ENCODE measurements at places on chromosomes 4 and X.

DNA sequence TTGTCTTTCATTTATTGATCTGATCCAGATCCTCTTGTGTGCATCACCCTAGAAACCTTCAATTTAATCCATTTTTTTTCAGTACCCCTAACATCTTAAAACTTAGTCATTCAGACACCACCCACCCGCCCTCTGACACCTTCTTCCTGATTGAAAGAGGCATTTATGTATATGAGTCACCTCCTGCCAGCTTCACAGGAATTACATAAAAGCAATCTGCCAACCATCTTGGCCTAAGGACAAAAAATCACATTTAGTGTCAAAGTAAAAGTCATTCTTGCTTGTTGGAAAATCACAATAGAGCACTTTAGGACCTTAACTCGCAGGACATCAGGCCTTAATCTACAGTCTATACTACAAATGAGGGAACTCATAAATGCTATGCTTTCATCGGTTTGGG lies 52.1 kb downstream of the NDST3 start:
- no peak for DNase-seq

GRCh38 chr4:81410680-81411079 lies 61.0 kb downstream of the RASGEF1B start:
- no peak for DNase-seq

GRCh38 chrX:136909119-136909705 lies 28.7 kb upstream of the RBMX start:
- peak; percentile 71 for DNase-seq

DNA sequence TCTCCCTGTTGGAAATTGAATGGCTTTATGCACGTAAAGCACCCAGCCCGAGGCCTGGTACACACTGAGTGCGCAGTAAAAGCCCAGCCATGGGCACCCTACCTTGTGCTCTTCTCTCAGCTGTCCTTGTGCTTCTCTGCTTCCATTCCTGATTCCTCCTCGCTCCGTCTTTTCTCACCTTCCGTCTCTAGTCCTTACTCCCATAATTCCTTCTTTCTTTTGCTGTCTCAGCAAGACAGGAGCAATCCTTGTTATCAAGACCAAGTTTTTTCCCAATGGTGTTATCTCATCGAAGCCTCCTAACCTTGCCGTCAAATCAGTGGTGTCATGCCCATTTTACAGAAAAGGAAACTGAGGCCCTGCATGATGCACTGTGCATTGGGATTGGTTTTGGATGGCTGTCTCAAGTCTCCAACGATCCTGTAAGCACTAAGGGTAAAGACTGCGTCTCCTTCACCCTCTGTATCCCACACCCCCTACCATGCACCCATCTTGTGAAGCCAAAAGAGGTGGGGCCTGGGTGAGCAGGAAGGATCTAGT lies 30.1 kb downstream of the CYTL1 start:
- no peak for DNase-seq

DNA sequence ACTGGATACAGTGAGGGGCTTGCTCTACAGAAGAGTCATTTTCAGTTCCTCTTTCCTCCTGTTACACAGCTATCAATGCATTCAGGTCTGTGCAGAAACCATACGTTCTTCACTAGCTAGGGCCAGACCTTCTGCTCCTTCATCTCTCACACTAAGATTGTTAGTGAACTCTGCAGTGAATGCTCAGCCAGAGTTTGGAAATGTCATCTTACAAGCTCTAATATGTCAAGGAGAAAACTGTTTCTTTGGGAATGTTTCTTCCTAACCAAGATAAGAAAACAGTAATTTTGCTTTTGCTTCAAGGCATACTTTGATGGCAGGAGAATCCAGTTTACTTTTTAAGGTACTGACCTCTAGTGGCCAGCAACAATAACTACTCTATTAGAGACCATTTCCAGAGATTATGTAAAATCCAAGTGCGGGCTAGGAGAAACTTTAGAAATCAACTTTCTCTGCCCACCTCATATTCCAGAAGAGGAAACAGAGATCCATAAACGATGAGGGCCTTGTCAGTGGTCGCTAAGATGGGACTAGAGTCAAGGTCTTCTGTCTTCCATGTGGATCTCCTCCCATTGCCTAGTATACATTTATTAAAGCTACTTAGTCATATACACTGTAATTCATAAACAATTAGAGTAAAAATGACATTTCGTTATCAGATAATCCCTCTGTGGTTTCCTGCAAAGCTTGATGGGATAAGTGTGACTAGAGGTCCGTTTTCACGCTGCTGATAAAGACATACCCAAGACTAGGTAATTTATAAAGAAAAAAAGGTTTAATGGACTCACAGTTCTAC lies 12.1 kb upstream of the CC2D2A start:
- no peak for DNase-seq

DNA sequence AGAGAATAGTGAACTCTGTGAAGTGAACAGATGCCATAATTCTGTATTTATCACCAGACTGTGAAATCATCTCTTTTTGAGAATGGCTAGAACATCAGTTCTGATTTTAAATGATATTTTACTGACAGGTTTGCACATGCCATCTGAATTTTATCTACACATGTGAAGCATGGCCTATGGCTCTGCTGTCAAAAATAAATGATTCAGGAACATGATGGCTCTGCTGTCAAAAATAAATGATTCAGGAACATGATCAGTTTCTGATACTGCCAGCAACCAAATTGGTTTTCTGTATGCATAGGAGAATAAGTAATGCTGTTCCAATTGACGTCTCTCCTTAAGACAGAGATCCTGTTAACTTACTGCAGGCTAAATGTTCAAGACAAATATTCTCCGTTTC lies 70.6 kb upstream of the TLL1 start:
- DNase-seq, result no peak

DNA sequence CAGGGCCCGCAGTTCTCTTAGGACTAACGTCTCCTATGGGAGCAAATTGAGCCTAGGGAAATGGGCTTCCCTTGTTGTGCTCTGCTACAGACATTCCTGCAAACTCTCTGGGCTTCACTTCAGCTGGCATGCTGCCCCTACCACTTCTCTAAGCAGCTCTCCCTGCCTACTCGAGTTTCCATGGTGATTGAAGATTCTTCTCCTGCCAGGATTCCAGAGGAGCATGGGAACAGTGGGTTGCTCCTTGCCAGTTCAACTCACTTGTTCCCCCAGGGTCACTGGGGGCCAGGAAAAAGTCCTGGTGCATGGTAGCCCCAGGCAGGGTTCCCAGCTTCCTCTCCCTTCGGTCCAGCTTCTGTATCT lies 21.1 kb upstream of the WDR17 start:
- peak; percentile 71 for DNase-seq

Data from substantia nigra (tissue), 51 donors.